ENCODE measurements at places on chromosomes 2 and 18.

- DNase-seq: no peak
Measured at GRCh38 chr2:215171796-215172195, 33.4 kb upstream of the ABCA12 start.

DNA sequence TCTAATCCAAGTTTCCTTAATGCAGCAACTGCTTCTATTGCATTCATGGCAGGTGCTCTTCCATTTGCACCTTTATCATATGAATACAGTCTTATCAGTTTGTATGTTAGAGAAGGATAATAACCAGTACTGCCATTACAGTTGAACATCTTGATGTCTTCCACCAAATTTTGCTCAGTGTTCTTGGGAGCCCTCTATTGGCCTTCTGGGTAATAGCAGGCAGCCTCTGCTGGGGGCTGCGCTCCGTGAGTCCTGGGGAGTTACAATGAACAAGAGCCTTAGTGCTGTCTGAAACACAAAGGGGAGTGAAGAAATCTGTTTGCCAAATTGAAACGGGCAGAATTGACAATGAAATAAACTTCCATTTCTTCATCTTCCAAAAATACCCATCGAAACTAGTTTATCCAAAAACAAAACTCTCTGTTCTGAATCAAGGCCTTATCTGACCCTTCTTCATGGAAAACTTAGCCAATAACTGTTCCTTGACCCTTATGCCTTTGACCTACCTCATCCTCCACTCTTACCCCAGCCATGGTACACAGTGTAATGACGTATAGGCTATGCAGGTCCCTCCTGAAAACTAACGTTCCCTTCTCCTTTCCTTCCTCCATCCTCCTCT, 79.9 kb downstream of the ALK start:
- peak; percentile 32 for DNase-seq

DNA sequence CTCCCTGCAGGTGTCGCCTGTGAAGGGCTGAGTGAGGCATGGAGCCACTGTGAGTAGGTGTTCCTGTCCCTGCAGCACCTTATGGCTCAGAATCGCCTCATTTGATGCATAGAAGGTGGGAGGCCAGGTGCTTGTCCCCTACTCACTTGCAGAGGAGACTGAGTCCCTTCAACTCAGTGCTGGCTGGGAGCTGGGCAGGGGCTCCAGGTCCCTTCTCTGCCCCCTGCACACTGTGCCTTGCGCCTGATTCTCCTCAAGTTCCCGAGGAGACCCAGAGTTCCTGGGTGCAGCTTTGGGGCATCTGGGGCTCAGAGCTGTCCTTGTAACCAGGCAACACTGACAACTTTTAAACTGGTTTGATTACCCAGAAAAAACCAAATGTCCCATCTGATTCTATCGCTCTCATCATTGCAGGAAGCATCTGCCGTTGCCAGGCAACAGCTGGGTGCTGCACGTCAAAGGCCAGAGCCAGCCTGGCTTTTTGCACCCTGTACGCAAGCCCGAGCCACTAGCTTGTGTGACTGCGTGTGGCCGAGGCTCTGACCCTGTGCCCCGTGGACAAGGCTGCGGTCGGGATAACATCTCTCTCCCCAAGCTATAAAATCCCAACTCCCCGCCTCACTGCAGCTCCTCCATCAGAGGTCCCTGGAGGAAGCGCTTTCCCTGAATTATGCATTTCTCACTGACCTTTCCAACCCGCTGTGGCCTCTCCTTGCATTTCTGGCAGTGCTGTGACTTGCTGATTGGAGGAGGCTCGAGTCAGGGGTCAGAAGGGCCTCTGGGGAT, 130.8 kb upstream of the HDAC4 start:
- no peak for DNase-seq

DNA sequence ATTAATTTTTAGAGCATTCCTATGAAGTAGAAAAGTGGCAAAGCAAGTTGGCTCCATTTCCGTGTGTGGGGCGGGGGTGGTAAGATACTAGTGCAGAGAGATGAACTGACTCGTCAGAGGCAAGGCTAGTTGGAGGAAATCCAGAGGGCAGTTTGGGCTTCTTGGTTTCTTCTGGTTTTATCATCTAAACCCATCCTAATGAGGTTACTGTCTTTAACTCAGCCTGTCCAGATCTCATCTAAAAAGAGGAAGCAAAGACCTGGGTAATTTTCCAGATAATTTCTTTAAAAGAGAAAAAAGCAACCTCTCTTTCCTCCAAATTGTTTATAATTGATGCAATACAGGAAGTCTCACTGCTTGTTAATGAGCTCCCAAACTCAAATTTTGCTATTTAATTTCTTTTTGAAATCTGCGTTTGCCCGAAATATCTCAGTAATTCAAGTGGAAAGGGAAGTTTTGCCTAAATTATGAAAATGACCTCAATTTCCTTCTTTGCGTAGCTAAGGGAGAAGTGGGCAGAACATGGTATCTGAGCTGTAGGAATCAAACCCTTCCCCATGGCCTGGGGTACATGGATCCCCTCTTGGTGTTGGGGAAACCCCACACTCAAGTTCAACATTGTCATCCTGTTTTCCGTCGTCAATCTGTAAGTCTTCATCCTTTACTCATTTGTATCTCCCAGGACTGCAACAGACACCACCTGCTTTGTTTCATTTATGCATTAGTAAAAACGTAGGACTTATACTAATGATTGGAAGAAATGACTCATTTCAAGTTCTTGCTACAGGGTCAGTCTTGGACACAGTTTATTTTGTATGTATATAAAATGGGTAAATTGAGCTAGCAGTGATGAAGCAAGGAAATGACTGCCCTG, 89.1 kb upstream of the KLF7 start:
- DNase-seq: no peak

- DNase-seq: no peak
Measured at GRCh38 chr2:162258686-162259085, 15.4 kb upstream of the FAP start.

GRCh38 chr2:44553456-44553855, 191.7 kb downstream of the CAMKMT start:
- DNase-seq: no peak

- DNase-seq: no peak
Measured at GRCh38 chr2:9145752-9146430, 60.7 kb upstream of the ASAP2 start.

- DNase-seq: no peak
Measured at GRCh38 chr2:76073992-76074604, 363.4 kb upstream of the GCFC2 start.

- DNase-seq: no peak
Measured at GRCh38 chr2:58416696-58417095, 175.6 kb upstream of the FANCL start.

GRCh38 chr2:98985905-98986666, 50.1 kb upstream of the CRACDL start:
- peak; percentile 6 for DNase-seq

DNA sequence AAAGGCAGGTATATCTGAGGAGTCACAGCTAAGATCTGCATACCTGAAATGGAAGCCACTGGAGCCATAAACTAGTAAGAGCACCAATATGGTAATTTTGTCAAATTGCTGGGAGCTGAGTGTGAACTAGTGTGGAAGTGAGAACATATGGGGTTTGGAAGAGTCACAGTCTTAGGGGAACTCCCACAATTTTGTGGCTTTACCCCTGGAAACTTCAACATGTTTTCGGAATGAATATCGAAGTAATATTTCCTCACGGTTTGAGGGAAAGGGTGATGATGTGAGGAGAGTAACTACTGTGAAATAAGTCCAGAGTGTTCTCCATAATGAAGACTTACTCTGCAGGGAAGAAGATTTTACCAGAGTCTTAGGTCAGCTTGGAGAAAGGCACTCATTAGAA, 565.9 kb downstream of the RIT2 start:
- no peak for DNase-seq

DNA sequence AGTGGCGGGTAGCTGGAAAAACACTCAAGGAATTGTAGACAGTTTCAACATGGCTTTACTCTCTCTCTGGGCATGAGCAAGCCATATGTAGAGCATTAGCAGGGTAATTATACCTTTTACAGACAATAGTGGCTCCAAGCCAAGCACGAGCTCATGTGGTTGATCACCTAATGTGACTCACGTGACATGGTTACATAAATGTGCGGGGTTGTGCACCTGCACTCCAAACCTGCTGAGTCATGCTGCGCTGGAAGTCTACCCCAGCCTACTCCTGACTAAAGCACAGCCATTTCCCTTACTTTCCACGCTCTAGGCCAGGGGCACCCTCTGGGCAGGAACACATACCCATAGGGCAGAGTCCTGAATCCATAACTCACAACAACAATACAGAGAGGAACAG, 232.8 kb downstream of the MBD5 start:
- DNase-seq: peak; percentile 51

DNA sequence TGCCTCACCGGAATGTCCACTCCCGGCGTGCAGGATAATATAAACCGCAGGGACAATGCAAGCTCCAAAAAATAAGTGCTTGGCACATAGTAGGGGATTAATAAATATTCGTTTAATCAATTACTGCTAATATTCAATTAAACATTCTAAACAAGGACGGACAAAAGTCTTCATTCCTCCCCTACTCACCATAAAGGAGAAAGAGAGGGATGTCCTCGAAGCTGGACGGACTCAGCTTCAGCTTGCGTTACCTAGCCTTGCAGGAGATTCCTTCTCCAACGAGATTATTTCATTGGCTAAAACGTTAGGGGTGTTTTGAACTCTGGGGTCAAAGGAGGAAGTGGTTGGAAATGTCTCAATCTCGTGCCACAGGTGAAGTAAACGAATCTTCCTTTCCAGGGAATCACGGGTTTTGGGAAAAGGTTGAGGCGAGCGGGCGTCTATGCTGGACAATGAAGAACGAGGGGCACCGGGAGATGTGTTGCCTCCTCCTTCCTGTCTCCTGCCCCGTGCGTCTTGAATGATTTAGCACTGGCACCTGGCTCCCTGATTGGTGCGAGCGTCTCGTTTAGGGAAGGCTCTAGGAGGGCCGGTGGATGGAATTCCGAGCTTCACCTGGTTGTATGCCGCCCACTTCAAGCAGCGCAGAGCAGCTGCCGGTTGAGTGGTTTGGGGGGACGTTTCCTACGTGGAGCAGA, 2.0 kb upstream of the GAD1 start:
- DNase-seq: no peak

DNA sequence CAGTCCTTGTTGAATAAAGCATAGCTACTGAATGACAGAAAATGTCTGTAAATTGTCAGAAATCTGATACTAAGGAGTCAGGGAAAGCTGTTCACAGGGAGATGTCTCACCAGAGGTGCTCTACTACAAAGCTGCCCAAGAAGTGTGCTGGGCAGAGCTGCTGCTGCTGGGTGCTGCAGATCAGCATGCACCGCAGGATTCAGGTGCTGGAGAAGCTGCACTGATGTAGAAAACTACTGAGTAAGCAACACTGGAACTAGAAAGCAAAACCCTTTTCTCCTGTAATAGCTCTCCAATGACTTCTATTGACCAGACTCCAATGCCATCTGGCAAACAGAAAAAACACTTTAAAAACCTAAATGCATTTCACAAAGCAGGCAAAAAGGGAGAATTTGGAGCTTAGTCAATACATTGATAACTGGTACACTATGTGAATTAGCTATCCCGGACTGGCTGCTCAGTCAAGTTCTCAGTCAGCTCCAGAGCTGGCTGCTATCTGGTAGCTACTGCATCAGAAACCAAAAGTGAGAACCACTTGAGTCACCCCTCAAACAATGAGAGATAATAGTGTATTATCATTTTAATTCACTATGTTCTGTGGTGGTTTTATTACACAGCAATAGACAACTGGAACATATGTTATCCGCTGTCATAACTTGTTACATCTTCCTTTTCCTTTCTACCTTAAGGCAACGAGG, 493.1 kb downstream of the CPS1 start:
- no peak for DNase-seq

- no peak for DNase-seq
Measured at GRCh38 chr18:48824231-48824970, 126.4 kb downstream of the SMAD7 start.
